CD4-positive, alpha-beta T cell (primary cell): ENCODE measurements at places on chromosomes 11 and 22. TPM values are rescaled to one million over a fixed set of nuclear protein-coding genes. Genes with fewer than 3 reads are reported as not detected.
A peak's percentile ranks its signal among the peaks of the same experiment; 100 is the strongest.

GRCh38 chr11:773425-773824 lies 3.9 kb downstream of the GATD1 start:
- no peak for DNase-seq

DNA sequence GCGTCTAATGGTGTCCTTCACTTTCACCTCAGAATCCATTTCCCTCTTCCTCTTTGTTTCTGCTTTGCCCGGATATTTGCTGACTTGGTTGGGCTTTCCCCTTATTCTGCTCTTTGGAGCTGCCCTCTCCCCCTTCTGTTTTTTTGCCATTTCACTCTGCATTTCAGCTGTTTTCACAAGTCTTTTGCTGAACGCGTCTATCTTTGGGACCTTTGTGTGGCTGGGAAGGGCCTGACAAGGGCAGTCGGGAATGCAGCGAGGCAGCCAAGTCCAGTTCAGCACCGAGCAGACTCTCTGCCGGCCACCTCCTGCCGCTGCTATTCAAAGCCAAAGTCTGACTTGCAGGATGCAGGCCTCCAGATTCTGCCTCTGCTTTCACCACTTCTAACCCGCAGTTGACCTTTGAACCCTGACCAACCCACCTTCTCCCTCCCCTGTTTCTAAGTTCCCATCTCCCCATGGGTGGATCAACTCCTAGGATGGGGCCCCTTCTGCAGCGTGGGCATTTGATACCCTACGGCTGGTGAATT lies 38.2 kb downstream of the FEZ1 start:
- no peak for DNase-seq

DNA sequence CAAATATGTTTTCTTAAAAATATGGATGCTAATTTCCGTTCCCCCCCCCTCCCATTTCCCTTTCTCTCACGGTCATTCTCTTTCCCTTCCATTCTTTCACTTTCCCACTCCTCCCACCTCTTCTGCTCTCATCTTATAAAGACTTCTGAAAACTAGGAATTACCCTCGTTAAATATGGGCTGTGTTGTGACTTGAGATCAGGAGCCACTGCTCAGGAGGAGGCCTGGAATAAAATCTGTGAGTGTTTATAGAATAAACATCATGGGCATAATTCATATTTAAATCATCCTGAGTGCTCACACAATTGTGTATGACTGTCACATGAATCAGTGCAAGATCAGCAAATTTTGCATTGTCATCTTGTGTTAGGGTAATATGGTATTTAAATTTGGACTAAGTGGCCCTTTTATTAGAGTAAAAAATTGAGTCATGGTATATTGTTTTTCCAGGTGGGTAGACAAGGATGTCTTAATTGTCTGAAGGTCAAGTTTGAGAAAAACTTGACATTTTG lies 208.0 kb downstream of the DDX10 start:
- no peak for DNase-seq

DNA sequence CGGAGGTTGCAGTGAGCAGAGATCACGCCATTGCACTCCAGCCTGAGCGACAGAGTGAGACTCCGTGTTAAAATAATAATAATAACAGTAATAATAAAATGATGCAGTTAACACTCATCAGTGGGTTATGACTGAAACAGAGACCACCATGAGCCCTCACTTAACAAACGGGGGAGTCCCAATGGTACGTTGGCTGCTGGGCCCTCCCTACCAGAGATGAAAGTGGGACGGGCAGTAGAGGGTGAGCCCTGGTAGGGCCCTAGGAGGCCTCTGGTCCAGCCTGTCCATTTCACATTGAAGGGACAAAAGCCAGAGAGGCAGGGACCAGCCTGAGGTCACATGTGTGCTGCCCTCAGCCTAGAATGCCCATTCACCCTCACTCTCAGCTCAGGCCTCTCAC lies 13.7 kb upstream of the KIAA0930 start:
- DNase-seq = no peak

GRCh38 chr22:20750461-20751184 lies 23.3 kb upstream of the SERPIND1 start:
- no peak for DNase-seq

GRCh38 chr22:41360126-41360525 lies 21.6 kb upstream of the TEF start:
- no peak for DNase-seq

GRCh38 chr11:104529213-104529612 lies 365.3 kb upstream of the PDGFD start:
- DNase-seq = no peak

- no peak for DNase-seq
These were observed 3.5 kb downstream of the OR5P2 start for GRCh38 chr11:7793233-7793632.

- DNase-seq = no peak
These were observed 1.2 kb downstream of the SLCO2B1 start for GRCh38 chr11:75152090-75152489.

DNA sequence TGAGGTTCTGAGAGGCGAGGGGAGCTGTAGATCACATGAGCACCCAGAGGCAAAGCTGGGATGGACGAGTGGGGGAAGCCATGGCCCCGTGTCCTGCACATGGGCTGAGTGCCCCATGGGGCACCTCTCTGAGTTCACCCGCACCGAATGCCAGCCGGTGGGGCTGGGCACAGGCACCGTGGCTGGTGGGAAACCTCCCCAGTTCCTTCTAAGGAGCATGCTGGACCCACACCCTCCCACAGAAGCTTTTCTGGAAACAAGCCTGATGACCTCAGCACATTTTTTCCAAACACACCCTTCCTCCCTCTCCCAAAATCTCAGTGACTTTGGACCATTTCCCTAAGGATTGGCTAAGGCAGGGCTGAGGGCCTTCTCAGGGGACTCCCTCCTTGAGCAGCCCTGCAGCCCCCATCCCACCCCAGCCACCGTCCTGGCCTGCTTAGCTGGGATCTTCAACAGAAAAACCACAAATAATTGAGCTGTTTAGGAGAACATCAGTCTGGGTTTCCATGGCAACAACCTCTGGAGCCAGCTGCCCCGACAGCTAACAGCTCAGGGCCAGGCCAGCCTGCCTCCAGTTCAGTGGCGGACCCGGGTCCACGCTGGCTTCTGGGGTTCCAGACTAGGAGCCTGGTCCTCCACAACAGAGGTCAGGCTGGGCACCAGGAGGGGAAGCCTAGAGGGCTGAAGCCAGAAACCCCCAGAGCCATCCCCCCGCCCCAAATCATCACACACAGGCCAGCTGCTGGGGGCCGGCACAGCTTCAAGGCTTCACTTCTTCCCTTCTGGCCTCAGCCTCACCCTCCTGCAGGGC lies 18.1 kb upstream of the LINC01488 start:
- DNase-seq = no peak

DNA sequence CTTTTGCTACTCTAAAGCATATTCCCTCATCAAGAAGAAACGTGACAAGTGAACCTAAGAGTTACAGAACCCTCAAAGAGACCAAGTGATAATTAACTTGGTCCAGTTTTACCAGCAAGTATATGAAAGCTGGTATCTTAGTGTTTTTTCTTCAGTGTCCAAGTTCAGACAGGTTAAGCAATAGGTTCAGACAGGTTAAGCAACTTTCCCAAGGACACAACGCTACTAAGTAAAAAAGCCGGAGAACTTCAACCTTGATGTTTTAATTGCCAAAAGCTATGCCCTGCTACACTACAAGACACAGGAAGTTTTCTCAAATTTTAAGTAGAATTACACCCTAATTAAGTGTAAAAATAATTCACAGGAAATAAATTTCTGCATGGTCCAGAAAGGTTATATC lies 30.0 kb upstream of the ARHGAP32 start:
- DNase-seq = no peak

DNA sequence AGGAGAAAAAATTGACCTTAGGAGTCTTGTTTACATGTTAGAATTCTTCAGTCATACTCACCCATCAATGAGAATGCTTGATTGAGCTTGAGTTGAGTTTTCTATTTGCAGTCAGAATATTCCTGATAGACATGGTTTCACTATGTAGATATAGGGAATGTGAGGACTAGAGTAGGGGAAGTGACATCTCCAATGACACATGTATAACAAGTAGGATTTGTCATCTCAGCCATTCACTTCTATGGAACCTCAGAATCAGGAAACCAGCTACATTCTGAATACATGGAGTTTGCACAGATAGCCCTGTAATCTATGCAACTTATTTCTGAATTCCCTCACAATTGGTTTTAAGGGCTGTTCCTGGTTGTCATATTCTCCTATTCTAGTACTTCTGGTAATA lies 20.1 kb upstream of the OR9Q1 start:
- no peak for DNase-seq

- no peak for DNase-seq
These were observed 14.1 kb upstream of the TMEM121B start for GRCh38 chr22:17135153-17135760.

GRCh38 chr22:50620593-50621355 lies 7.2 kb downstream of the ARSA start:
- DNase-seq = peak; percentile 60

GRCh38 chr11:13073119-13073981 lies 64.2 kb downstream of the RASSF10 start:
- DNase-seq = no peak

GRCh38 chr22:48783821-48784266 lies 1043.8 kb downstream of the BRD1 start:
- DNase-seq = no peak

DNA sequence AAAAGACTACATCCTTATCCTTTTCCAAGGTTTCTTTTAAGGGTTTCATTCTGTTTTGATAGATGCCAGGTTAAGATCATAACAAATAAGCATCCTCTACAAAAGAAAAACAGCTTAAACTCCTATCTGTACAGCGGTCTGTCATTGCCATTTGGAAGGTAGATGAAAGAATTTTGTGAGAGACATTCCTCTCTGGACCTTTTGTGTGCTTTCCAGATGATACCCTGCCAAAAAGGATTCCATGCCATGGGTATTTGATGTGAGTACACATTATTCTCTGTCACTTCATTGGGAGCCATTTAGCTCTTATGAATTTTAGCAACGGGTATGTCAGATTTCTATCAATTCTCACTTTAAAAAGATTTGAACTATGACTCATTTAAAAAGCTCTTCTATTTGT lies 153.7 kb downstream of the GRIA4 start:
- DNase-seq = no peak

DNA sequence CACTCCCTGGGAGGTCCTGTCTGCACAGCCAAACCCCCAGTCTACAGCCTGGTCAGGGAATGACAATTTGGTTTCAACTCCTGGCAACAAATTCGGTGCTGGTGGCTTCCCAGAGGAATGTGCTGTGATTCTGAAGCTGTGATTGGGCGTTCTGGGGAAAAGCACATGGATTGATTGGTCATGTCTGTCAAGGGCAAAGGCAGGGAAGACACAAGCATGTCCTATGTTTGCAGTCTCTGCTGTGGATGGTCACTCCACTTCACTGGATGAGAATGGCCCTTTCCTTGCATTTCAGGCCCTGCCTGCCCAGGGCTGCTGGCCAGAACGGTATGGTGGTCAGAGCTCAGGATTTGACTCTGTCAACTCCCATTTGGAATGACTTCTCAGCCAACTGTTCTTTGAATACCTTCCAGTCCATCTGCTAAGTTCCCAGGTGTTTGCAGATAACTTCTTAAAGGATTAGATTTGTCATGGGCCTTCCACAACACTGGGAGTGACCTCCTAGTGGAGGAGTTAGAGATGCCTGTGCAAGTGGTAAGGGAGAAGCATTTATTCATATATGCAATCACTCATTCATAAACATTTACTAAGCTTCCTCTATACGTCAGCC lies 42.7 kb downstream of the SGSM1 start:
- no peak for DNase-seq

DNA sequence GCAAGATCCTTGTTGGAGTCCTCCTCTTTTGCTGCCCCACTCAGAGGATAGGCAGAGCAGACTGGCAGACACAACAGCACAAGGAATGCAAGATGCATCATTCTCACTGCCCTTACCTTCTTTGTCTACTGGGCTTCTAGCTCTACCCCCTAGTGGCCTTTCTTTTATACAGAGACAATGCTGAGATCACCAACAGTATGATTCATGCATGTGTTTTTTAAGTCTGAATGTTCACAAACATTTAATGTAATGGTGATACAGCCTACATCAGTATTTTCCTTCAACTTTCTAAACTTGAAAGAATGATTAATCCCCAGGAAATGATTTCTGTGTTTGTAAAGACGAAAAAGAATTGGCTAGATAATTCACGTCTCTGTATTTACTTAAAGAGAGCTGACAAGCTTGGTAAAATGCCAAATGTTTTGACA lies at the start of gene MMP10:
Gene MMP10 (minus strand): TSS at position 138 of the 428 bp plus-strand sequence. CDS start 37 bp downstream, at position 101.
- DNase-seq = no peak

DNA sequence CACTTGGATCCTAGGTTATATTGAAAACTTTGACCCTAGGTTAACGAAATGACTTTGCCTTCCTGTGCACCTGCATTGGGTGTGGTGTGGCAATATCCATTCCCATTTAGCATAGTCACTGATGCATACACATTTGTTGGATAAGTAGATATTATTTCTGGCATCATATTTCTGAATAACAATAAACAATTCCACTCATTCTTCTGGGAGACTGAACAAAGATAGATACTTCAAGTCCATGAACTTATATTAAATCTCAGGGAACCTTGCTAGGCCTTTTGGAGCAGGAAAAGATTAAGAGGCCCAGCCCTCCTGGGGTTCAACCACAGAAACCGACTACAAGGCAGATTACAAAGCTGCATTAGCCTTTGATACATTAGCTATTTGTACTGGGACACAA lies 118.9 kb downstream of the MSANTD4 start:
- no peak for DNase-seq

GRCh38 chr11:17132654-17133053 lies 55.2 kb upstream of the RPS13 start:
- DNase-seq = no peak

GRCh38 chr22:44031158-44031952 lies 7.3 kb downstream of the PARVB start:
- DNase-seq = peak; percentile 35

- no peak for DNase-seq
These were observed 104.8 kb downstream of the MPPED2 start for GRCh38 chr11:30481330-30481729.

DNA sequence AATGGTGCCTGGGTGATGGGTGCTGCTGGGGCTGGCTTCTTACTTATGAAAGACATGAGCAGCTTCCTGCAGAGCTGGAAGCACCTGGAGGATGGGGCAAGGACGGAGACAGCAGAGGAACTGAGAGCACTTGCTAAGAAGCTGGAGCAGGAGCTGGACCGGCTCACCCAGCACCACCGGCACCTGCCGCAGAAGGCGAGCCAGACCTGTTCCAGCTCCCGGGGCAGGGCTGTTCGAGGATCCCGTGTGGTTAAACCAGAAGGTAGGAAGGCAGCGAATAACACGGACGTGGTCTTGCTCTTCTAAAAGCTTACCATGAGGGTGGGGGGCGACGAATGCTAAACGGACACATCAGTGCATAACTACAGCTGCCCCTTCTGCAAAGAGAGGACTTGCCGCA lies 9.3 kb downstream of the APOL5 start:
- DNase-seq = no peak

- DNase-seq = no peak
These were observed 331.1 kb upstream of the NARS2 start for GRCh38 chr11:78905756-78906155.

- DNase-seq = no peak
These were observed 15.9 kb upstream of the GLYATL1 start for GRCh38 chr11:58923300-58923788.

GRCh38 chr11:56910785-56911184 lies 77.9 kb upstream of the OR5AK2 start:
- no peak for DNase-seq

Gene C11orf86
- total RNA-seq = not detected

Gene NAV2
- 0.55 TPM for total RNA-seq

Gene KCNJ1
- total RNA-seq = 0.22 TPM

Gene CLDN5
- total RNA-seq = not detected

Gene ME3
- 10.6 TPM for total RNA-seq

Gene CHORDC1
- total RNA-seq = 65.9 TPM

Gene RAB3IL1
- not detected for total RNA-seq

Gene ADM
- 1.8 TPM for total RNA-seq

Gene DAGLA
- total RNA-seq = 0.73 TPM

Gene CTSW
- 21.6 TPM for total RNA-seq
